Activated T-helper 9 cell treated with anti-CD3 and anti-CD28 coated beads, Interleukin-2, amount 50 U/mL, for 16 hours (primary cell): ENCODE measurements at places on chromosomes 3 and 15.

DNA sequence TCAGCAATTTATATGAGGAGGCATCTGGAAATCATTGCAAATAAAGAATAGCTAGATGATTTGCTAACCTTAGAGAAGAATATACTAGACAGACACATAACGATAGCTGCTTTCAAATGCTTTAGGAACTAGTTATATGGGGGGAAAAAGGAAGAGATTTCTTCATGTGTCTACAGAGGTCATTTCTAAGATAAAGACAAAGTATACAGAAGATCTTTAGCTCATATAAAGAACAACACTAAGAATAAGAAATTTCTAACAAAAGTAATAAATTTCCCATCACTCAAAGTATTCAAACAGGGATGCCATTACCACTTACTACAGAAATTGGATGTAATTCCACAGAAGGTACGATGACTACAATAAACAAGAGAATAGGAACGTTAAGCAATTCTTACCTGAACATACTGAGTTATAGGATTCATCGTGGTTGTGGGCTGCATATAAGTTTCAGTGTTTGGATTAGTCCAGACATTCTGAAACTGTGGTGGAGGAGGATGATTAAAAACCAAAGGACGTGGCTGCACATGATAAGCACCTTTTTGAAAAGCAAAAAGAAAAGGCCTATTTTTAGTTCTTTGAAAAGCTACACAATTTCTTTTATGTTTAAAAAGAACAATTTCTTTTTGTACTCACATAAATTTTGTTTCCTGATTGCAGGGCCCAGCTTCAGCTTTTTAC lies 8.7 kb downstream of the DAZL start:
- no peak for DNase-seq

- no peak for DNase-seq
Measured at GRCh38 chr15:77675806-77676415, 43.2 kb upstream of the LINGO1 start.

- DNase-seq: no peak
Measured at GRCh38 chr3:48985831-48986376, 4.1 kb upstream of the P4HTM start.

- no peak for DNase-seq
Measured at GRCh38 chr3:13209634-13209997, 136.4 kb upstream of the IQSEC1 start.

DNA sequence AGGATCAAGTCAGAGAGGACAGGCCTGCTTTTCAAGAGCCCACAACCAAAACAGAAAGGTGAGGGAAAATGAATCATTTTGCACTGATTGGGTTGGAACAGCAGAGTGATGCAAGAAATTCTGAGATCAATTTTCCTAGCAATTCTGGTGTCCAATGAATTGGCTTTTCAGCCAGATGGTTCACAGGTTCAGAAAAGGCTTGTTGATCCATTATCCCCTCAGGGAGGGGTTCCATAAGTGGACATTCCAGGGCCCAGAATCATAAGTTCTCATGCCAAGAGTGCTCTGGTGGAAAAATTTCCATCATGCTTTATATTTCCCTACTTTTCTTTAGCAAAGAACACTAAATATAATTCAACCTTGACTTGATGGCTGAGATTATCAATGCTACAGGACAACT lies 16.2 kb downstream of the RBP2 start:
- no peak for DNase-seq

- DNase-seq: no peak
Measured at GRCh38 chr3:4575381-4575780, 82.2 kb downstream of the ITPR1 start.

DNA sequence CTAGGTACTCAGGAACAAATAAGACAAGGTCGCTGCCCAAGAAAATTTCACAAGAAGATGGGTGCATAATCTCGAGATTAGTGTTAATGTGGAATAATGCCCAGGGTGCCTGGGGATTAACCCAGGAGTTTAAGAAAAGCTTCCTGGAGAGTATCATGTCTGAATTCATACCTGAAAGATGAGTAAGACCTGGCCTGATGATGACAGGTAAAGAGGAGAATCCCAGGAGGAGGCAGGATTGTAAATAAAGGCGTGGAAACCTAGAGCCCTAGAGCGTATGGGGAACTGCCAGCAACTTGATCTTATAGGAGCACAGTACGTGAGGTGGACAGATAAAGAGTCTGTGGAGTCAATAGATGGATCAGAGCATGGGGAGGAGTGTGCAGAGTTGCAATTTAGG lies 43.0 kb downstream of the ARRDC4 start:
- DNase-seq: no peak

DNA sequence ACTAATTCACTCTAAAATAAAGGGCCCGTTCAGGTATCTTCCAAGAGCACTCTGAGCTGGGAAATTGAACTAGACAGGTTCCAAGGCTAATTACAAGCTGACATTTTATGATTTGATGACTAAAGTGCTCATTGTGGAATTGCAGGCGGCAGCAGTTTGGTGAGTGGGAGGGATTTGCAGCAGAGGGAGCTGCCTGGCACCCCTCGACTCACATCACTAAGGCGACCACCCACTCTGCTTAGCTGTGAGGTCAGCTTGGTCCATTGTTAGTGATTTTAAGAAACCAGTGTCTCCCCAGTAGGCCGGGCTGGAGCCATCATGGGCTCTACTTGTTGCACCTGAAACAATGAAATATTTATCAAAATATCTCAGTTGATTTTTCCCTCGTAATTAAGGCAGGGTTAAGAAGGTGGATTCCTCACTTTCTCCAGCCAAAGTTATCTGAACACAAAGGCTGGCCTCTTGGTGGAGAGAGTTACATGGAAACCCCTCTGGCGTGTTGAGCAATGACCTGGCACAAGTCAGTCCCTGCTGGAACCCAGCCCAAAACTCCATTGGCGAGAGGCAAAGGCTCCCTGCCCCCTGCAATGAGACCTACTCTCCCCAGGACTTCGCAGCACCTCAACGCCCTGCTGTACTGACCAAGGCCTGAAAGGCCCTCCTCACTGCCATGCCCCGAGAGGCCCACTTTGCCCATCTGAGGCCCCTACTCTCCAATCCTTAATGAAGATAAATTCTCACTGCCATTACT lies 65.0 kb upstream of the ATP2B2 start:
- DNase-seq: no peak

GRCh38 chr3:140093742-140094141 lies 158.8 kb downstream of the CLSTN2 start:
- DNase-seq: no peak

DNA sequence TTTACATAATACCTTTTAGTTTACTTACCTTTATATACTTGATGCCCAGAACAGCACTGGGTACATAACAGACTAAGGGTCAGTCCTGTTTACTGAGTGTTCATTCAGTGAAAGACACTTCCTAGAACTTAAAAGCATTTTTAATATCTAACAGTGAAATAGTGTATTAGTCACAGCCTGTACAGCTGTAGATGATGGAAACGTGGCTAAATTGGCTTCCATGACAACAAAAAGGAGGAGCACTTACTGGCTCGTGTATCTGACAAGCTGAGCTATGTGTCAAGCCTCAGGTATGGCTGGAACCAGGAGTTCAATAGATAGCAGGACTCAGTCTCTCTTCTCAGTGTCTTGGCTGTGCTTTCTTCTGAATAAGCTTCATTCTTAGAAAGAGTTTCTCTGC lies 40.2 kb downstream of the CMTM8 start:
- no peak for DNase-seq

GRCh38 chr15:89817701-89818280 lies 3.1 kb upstream of the ANPEP start:
- DNase-seq: no peak

DNA sequence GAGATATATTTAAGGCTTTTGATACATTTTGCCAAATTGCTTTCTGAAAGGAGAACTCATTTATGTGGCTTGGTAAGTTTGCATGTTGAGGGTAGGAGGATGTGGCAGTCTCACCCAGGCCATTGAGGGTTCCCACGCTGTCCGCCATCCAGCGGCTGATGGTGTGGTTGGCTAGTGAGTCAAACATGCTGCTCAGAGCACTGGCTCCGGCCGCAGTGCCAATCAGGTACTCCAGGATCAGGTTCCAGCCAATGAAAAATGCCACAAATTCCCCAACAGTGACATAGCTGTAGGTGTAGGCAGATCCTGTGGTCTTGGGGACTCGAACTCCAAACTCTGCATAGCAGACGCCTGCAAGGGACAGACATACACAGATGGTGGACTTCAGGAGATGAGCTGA lies 82.3 kb downstream of the CLDN11 start:
- no peak for DNase-seq

- DNase-seq: no peak
Measured at GRCh38 chr3:49761661-49762060, 24.7 kb downstream of the IP6K1 start.

- DNase-seq: no peak
Measured at GRCh38 chr3:48047841-48048464, 31.7 kb upstream of the MAP4 start.

DNA sequence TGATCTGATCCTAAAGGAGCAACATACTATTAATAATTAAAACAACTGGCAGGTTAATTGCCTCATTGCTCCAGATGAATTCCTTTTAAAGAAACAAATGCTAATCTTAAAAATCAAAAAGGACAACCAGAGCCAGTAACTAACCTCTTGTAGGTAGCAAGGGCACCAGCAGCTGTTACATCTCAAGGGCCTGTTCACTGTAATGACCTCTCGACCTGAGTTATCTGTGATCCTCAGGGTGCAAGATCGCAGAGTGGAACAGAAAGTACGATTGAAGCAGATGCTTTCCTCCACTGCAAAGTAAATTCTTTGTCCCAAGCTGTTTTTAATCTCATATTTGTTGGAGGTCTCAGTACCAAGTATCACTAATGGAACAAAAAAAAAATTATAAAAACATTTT lies 11.4 kb downstream of the PLSCR5 start:
- DNase-seq: no peak

DNA sequence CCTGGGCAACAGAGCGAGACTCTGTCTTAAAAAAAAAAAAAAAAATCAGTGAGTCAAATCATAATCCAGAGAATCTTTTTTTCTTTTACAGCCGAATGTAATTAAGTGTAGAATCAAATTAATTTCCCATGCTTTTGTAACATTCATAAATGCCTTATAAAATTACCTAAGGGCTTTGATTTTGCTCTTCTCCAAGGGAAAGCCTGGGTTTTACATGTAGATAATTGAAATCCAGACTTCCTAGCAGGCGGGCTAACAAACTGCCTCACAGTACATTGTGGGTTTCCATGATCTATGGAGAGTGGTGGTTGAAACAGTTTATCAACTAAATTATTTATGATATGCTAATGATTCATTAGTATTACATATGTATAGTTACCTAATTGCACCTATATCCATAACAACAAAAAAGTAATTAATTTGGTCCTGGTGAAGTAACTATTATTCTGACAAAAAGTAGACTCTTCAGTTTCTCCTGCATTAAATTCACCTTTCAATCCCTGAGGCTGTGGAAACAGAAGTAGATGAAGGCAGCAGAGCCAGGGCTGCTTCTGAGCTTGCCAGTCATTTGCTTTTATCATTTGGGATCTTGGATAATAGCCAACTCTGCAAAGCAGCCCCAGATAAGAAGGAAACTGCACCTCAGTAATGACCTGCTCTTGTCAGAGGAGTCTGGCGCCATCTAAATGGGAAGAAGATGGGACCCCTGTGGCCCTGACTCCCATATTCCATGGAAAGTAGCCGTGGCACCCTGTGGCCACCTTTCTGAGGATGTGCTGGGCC lies 9.5 kb downstream of the CCR9 start:
- no peak for DNase-seq
